Stimulated activated CD8-positive, alpha-beta memory T cell treated with anti-CD3 and anti-CD28 coated beads, Interleukin-7, amount 100 ng/mL, for 1 hour (primary cell): ENCODE measurements at places on chromosomes 12 and 14.

DNA sequence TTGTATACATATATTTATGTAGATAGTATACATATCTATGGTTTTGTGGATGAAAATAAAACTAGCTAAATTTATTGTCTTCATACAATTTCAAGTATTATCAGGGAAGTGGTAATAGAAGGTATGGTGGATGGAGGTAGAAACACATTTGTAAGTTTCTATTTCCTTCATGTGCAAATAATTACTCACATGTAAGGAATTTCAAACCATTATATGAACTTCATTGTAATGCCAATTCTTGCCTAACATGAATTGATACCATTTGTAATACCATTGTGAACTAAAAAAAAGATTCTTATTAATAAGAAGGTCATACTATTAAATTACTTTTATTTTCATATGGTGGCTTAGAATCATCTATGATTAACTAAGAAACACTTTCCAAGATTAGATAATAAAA lies 20.1 kb upstream of the PPFIA2 start:
- no peak for DNase-seq

GRCh38 chr12:128909653-128910052 lies 56.4 kb downstream of the GLT1D1 start:
- DNase-seq, result no peak

DNA sequence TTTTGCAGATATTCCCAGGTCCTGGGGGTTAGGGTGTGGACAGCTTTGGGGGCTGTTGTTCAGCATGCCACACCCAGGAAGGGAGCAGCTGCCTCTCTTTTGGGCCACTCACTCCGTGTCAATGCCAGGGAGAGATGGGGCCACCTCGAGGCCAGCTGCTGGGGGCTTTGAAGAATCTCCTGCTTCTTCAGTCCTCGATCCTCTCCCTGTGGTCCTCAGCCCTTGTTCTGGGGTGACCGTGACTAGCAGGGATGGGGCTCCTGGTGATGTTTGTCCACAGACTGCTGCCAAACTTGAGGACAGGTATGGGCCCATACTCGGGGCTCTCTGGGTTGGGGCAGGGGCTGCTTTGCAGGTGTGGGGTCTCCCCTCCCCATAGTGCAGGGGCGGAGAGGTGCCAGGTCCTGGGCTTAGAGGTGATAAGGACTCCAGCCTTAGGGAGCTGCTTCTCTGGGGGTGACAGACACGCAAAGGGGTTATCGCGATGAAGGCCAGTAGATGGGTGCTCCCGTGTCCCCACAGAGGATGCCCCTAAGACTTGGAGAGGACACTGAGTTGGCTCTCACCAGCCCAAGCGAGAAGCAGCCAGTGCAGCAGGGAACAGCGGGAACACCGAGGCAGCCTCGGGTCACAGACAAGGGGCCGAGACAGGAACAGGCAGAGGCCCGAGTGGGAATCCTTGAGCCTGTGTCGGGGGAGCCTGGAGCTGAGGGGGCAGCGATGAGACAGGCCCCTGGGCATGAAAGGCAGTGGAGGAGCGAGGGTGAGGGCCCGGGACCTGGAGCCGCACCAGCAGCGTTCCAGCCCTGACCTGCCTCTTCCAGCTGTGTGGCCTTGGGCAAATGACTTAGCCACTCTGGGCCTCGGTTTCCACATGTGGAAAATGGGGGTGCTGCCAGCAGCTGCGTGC lies 11.1 kb downstream of the RFLNA start:
- no peak for DNase-seq

DNA sequence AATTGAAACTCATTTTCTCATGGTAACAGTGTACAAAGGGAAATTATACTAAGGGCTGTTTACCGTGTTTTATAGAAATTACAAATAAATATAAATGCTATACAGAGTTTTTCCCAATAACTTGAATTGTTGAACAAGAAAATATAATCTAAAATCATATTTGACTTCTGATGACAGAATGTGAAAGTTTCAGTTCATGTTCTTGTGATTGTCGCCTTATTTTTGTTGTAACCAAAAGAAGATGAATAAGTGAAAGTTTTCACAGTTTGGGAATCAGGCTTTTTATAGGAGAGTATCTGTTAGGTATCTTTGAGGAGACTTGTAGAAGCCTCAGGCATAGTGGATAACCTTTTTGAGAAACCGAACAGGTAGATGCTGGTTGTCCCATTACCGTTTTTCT lies 28.1 kb downstream of the ANO6 start:
- no peak for DNase-seq

GRCh38 chr14:76755610-76756370 lies 5.5 kb upstream of the VASH1 start:
- no peak for DNase-seq

DNA sequence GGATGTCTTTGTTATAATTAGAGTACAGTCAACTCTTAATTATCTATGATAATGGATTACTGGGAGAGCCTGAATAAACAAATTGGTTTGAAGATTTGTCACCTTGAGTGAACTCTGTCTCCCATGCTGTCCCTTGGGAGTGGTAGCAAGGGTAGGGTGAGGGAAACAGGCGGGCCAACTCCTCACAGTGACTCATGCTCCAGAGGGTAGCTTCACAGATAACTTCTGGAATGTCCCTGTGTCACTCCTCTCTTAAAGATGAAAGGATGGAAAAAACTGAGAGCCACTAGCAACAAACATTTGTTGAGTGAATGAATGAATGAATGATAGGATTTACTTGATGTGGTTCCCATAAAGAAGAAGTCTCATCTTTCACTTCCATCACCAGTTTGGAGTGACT lies 53.5 kb downstream of the RASSF9 start:
- no peak for DNase-seq

GRCh38 chr14:63896278-63896720 lies 43.5 kb downstream of the SYNE2 start:
- no peak for DNase-seq

GRCh38 chr14:45728434-45729225 lies 475.6 kb upstream of the MIS18BP1 start:
- DNase-seq, result no peak

DNA sequence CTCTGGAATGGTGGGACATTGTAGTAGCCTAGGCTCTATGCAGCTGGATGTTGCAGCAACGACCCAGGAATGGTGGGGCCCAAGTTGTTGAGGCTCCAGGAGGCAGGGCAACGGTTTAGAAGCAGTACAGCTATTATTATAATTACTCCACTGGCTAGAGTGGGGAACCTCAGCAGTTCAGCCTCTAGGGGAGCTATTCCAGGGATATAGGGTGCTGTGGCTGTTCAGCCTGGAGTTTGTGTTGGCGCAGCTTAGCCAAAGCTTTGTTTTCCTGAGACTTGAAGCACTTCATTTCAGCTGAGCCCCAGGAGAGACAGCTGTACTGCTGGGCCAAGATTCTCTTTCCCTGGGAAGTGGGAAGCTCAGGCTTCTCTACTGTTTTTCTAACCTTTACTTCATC lies 1023.0 kb upstream of the ATXN7L3B start:
- no peak for DNase-seq

DNA sequence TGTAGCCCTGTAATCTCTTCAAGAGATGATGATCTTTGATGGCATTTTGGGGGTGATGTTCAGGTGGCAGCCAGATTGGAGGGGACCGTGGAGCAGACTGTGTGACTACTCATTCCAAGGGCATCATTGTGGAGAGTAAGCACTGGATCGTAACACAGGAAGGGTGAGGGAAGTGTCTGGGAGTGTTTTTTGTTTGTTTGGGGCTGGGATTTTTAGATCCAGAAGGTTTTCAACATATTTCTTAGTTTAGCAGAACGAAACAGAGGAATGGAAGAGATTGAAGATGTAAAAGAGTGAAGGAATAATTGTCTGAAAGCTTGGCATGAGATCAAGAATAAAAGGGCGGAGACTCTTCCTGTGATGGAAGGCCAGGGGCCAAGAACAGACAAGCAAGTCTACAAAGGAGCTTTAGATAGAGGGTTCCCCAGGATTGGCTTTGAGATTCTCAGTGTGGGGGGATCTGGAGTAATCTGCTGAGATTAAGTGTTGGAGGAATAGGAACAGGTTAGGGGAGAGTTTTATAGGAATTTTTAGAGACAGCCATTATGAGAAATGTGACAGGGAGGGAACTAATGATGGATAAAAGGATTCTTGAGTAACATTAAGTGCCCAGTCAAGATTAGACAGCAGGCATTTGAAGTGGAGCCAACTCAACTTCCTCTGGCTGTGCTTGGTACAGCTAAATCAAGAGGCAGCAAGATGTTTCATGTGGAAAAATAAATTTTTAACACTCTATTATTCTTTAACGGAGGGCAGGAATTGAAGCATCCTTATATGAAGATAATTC lies 79.7 kb upstream of the REP15 start:
- no peak for DNase-seq

GRCh38 chr14:104882325-104882973 lies 17.4 kb downstream of the CEP170B start:
- DNase-seq, result no peak

GRCh38 chr14:58535044-58535443 lies 102.7 kb upstream of the DACT1 start:
- no peak for DNase-seq

DNA sequence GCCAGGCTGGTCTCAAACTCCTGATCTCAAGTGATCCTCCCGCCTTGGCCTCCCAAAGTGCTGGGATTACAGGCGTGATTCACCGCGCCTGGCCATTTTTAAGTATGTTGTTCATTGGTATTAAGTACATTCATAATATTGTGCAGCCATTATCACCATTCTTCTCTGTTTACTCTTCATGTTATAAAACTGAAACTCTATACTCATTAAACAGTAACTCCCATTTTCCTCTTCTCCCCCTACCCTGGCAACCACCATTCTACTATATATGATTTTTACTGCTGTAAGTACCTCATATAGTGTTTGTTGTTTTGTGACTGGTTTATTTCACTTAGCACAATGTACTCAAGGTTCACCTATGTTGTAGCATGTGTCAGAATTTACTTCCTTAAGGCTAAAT lies 23.1 kb downstream of the METAP2 start:
- DNase-seq, result no peak

- no peak for DNase-seq
Observed at GRCh38 chr14:89303456-89304435, 113.3 kb downstream of the FOXN3 start.

GRCh38 chr14:105830171-105830570 lies 303.8 kb downstream of the TMEM121 start:
- DNase-seq, result no peak

DNA sequence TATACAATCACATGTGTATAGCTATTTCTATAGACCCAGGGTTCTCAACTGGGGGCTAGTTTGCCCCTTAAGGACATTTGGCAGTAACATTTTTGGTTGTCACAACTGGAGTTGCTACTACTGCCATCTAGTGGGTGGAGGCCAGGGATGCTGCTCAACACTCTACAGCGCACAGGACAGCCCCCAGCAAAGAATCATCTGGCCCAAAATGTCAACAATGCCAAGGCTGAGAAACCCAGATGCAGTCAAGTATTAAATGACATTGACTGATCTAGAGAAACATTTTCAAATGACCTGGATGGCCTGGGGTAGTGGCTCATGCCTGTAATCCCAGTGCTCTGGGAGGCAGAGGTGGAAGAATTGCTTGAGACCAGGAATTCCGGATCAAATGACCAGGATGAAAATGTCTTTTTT lies 5.8 kb downstream of the WSB2 start:
- DNase-seq, result peak; percentile 36

DNA sequence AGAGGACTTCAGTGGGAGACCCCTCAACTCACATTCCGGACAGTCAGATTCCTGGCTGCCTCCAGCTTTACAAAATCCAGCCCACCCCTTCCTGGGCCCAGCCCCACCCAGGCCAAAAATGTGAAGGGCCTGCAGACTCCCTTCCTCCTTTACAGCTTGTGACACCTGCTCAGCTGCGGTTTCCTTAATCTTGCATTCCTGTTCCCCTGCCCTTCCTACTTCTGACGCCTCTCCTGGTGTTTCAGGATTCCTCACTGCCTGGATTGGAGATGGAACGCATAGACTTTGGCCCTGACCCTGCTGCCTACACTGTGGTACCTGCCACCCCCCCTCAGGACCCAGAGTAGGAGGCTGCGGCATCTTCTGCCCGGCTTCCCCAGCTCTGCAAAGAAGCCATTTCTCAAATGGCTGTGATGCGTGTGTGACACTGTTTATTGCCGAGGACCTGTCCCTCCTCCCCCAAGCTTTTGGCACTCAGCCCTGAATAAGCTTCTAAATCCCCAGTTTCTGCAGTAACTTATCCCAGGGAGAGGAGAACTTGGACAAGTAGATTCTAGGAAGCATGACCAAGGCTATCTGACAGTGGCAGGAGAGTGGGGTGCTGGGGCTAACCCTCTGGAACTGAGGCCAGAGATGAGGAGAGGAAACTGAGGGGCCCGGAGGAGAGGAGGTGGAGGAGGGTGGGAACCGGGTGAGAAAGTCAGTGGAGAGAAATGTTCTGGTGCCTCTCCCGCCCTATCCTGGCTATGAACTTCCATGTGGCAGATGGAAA lies 24.9 kb upstream of the BCDIN3D start:
- no peak for DNase-seq

GRCh38 chr12:63480186-63480585 lies 188.1 kb downstream of the DPY19L2 start:
- DNase-seq, result no peak

- DNase-seq, result no peak
Observed at GRCh38 chr12:63103494-63104131, 47.4 kb downstream of the AVPR1A start.

DNA sequence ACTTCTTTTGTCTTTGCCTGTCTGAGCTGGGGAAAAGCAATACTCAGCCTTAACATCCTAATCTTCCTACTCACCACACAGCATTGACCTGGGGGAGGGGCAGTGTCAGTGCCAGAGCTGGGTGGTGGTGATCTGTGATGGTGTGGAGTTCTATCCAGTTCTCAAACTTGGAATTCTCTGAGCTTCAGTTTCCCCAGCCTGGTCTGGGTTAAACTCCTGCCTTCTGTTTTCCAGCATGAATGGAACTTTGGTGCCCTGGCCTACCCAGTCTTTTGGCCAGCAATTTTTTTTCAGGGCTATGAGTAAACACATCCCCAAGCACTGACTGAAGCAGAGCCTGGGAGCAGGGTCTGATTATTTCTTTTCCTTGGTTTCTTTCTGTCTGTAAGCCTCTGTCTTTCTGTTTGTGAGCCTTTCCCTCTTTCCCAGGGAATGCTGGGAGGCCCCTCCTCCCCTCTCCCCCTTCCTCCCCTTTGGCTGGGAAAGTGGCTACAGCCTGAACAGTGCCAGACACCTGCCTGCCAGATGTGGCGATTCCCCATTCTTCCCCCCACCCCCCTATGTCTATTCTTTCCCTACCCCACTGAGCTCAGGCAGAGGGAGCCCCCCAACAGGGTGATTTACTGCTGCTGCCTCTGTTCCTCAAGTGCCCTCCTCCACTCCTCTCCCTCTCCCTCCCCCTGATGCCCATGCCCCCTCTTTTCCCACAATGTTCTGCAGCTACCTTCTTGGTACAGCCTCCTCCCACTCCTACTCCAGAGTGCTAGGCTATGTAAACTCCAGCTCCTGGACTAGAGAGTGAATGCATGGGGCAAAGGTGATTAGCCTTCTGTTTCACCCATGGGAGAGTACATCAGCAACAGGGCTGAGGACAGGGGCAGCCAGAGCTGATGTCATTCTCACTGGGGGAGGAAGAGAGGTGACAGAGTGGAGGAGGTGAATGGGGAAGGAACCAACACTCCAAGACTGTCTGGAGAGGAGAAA lies 11.1 kb downstream of the GPR84 start:
- no peak for DNase-seq

GRCh38 chr12:108335349-108336119 lies 3.6 kb downstream of the CMKLR1 start:
- DNase-seq, result no peak

- DNase-seq, result no peak
Observed at GRCh38 chr12:57904426-57904825, 36.9 kb upstream of the ATP23 start.
